ENCODE measurements at places on chromosomes 1 and 21.
A peak's percentile ranks its signal among the peaks of the same experiment; 100 is the strongest.

- DNase-seq: no peak
Measured at GRCh38 chr1:94107141-94107540, 13.8 kb downstream of the ABCA4 start.

GRCh38 chr1:153733970-153734369, 6.1 kb downstream of the INTS3 start:
- no peak for DNase-seq

GRCh38 chr1:65979136-65980044, 186.7 kb downstream of the PDE4B start:
- no peak for DNase-seq

DNA sequence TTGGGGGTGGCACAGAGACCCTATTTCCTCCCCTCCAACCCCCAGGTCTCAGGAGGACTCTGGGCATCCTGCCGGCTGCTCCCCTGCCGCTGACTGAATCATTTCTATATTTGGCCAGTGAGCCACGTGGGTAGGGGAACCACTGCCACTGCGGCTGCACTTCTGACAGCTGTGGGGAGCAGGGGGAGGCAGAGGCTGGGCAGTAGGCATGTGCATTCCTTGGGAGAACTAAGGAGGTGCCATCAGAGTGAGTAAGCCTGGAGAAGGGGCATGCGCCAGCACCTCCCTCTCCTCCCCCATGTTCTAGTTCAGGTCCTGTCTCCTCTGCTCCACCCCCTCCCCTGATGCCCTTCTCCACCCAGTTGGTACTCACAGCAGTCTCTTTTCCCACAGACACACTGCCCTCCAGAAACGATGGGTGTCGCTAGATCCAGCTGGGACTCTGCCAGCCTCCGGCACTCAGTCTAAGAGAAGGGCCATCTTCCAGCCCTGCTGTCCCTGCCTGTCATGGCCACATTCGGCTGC, 12.0 kb downstream of the PPFIA4 start:
- DNase-seq: peak; percentile 81

DNA sequence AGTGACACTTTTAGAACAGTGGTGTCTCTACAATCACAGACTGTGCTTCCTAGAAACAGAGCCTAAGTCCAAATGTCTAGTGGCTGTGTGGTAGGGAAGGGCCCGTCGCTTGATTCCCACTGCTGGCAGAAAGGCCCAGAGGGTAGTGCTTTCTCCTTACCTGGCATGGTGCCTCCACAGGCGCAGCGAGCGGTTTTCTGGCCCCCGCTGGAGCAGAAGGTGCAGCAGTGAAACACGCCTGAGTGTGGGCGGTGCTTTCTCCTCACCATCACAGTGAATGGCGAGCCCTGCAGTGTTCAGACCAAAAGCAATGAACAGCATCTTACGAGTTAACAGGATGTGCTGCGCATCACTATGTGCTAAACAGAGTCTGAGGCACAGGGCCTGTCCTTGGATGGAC, 8.3 kb downstream of the TRIM45 start:
- no peak for DNase-seq

- no peak for DNase-seq
Measured at GRCh38 chr1:119116725-119117124, 23.7 kb downstream of the WARS2 start.

DNA sequence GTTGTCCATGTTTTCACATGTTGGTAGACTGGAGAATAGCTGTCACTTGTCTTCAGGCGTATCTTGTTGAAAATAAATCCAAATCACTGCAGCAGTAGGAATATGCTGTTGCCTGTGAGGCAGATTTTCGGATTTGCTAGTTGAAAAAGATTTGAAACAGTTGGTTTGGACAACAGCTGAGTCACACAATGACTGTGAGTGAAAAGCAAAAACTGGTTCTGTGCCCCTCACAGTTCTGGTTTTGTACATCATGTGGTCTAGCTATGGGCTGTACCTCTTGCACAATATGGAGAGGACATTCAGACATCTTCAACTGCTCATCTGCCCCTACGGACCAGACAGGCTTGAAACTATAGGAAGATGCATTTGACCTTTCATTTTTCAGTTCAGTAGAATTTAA, 1.8 kb downstream of the ARF1 start:
- peak; percentile 68 for DNase-seq
